ENCODE measurements at places on chromosomes 5 and 9. TPM values are rescaled to one million over a fixed set of nuclear protein-coding genes. Genes with fewer than 3 reads are reported as not detected.

Gene OGN
- total RNA-seq = 8.1 TPM

DNA sequence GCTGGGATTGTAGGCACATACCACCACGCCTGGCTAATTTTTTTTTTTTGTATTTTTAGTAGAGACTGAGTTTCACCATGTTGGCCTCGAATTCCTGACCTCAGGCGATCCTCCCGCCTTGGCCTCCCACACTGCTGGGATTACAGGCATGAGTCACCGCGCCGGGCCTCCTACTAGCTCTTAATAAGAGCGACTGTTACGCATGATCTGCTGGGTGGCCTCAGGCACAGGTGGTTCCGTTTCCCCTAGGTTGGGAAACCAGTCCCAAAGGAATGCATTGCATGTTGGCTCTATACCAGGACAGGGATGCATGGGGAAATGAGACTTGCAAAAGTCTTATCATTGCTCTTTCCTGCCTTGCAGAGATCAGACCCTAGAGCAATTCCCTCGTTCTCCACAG lies 184.7 kb upstream of the PPP1R26 start:
- no peak for DNase-seq

GRCh38 chr9:3840311-3840710 lies 314.5 kb upstream of the RFX3 start:
- no peak for DNase-seq

Gene GARIN3
- not detected for total RNA-seq

GRCh38 chr5:6494939-6495338 lies 46.3 kb downstream of the UBE2QL1 start:
- DNase-seq = no peak

DNA sequence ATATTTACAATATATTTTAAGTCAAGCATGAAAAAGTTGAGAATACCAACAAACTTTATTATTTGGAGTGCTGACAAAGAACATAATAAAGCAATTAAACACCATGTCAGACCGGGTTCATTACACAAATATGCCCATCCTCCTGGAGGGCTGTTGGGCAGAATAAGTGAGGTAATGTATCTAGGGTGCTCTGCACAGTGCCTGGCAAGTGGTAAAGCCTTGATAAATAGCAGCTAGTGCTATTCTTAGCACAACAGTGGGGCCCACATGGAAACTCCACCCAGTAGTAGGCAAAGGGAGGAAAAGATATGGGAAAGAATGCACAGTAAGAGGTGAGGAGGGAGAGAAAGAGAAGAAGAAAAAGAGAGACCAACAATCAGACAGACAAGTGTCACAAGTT lies 97.7 kb downstream of the SLC1A3 start:
- DNase-seq = no peak

Gene FGF10
- 0.59 TPM for total RNA-seq

Gene DBH
- total RNA-seq = not detected

Gene GRIA1
- total RNA-seq = 0.15 TPM

Gene PIK3R1
- 119 TPM for total RNA-seq

Gene GADD45G
- 54.0 TPM for total RNA-seq

- no peak for DNase-seq
Measured at GRCh38 chr9:120974181-120974580, 47.6 kb upstream of the TRAF1 start.

DNA sequence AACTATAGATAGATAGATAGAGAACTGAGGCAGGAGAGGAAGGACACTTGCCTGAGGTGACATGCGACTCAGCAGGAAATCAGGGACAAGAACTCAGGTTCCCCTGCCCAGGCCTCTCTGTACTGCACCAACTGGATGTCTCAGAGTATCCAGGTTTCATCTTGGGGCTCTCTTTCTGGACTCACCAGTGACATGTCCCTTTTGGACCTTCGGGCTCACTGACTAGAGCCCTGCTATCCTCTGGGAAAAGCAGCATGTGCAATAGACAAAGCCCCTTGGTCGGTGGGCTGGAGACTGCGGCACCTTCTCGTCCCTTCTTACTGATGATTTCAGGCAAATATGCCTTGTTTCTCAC lies 104.5 kb downstream of the RGS3 start:
- no peak for DNase-seq

Gene INPP5E
- 12.1 TPM for total RNA-seq

DNA sequence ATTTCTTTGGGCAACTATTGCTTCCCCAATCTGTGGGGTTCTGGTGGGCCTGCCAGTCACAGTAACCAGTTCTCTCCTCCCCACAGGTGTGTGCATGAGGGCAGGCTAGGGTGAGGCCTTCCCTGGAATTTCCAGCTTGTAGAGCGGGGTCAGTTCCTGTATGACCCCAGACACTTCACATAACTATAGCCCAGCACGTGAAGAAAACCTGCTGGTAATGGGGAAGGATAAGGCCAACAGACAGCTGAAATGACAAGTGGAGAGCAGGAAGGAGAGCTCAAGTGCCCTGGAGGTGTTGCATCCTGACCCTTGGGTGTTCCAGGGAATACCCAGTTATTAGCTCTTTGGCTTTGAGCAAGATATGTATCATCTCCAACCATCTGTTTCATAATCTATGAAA lies 142.2 kb downstream of the CDC42SE2 start:
- no peak for DNase-seq

GRCh38 chr9:122506964-122507363 lies 3.6 kb upstream of the OR1J2 start:
- no peak for DNase-seq

Gene RGS3
- total RNA-seq = 115 TPM

DNA sequence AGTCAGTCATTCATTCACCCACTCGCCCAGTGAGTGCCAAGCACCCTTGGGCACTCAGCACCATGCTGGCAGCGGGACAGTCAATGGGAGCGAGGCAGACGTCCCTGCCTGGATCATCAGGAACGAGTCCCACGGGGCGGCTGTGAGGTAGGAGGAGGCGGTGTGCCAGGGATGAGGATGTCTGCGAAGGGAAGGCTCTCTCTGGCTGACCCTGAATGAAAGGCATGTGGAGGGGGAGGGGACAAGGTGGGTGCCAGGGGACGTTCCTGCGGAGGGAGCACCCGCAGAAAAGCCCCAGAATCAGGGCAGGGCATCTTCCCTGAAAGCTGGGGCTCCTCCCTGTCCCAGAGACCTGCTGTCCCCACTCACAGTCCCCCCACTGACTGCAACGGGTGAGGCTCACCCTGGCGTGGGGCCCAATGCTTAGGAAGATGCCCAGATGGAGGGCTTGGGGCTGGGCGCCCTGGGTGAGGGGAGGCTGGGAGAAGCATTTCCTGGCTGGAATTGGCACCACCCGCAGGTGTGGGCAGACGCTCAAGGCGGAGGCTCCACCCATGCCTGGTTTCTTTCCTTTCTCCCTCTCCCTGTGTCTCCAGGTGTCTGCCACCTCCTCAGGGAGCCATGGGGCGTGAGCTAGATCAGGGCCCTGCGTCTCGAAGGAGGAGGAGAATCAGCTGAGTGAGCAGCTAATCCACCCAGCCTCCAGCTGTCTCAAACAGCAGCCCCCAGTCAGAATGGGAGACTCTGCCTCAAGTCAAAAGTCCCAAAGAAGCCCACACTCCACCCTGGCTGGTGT lies 179.0 kb upstream of the PPP1R26 start:
- no peak for DNase-seq

GRCh38 chr9:33140401-33141360 lies 26.5 kb downstream of the B4GALT1 start:
- DNase-seq = no peak

Gene AKNA
- 5.1 TPM for total RNA-seq

GRCh38 chr9:30796764-30797163 lies 1587.7 kb upstream of the ACO1 start:
- no peak for DNase-seq

- DNase-seq = no peak
Measured at GRCh38 chr5:27494887-27495286, 456.5 kb upstream of the CDH9 start.

- no peak for DNase-seq
Measured at GRCh38 chr5:130425424-130425823, 521.2 kb downstream of the CHSY3 start.

- DNase-seq = no peak
Measured at GRCh38 chr5:142032747-142033631, 20.2 kb upstream of the GNPDA1 start.

DNA sequence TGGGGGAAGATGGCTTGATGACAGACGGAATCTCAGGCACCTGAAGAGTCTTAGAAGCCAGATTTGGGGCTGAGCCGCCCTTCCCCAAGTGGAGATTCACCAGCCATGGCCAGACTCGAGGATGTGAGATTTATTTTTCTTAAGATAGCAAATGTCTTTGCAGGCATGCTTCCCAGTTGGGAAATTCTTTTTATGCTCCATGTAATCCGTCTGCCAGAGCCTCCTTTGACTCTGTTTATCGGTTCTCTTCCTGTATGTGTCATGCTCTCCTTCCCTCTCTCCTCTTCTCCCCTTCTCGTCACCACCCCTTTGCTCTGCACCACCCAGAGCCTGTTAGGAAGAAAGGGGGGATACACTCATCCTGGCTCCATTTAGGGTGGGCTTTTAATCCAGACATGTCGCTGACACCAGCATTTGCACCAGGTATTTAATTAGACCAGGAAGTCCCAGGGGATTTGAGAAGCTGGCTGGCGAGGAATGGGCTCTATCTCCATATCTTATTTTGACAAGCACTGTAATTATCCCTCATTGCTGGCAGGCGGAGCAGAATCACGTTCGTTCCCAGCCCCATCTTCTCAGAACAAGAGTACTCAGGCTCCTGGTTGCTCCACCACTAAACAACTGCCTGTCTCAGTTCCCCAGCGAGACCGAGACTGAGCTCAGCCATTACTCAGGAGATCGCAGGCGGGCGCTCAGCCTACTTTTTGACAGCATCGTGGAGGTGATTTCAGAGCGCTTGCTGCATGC lies 50.9 kb downstream of the KCNIP1 start:
- peak; percentile 51 for DNase-seq

DNA sequence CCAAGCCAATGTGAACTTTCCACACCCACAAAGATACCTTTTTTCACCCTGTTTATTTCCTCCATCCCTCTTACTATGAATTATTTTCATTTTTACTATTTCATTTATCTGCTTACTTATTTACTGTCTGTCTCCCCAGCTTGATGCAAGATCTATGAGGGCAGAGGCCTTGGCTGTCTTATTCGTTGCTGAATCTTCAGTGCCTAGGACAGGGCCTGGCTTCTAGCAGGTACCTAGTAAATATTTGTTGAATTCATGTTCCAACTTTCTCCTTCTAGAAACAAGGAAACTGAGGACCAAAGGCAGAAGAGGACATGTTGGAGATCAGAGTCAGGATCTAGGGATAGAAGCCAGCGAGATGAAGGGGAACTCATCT lies 543 bp upstream of the DNM1 start:
- DNase-seq = no peak

Gene CCDC180
- 2.8 TPM for total RNA-seq

DNA sequence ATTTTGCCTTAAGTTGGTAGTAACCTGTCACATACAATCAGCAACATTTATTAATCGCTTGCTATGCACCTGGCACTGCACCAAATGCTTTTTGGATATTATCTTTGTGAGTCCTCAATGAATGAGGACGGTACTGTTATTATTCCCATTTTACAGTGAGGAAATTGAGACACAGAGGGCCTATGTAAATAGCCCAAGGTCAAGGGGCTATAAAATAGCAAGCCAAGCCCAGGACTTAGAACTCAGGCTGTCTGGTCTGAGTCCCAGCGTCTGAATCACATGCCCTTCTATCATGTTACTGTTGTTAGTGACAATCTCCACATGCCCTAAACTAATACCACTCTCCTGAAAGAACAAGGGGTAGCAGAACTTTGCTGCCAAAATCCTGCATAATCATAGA lies 60.0 kb downstream of the ERAP1 start:
- DNase-seq = peak; percentile 30

DNA sequence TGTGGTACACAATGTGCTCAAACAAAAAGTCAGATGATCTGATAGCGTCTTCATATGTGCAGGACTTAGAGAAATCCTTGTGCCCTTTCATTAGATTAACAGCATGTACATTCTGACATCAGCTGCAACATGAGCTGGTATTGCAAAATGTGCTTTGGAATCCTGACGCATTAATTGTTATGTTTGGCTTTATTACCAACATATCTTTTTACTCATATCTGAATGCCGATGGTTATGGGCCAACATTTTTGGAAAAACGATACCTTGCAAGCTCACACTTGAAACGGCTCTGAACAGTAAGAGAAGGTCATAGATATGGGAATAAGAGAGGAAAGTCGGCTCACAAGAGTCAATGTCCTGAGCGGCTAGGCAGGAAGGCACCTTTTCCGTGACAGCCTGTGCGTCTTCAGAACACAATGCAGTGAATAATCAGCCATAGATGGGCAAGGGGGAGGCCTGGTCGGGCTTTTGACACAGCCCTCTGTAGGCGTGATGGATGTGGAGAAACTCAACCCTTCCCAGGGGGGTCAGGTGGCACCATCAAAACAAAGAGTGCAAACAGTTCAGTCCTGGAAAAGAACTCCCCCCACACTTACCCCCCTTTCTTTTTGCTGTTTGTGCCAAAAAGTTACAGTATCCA lies 36.4 kb upstream of the GAS1 start:
- DNase-seq = peak; percentile 37

Gene HAVCR2
- 2.8 TPM for total RNA-seq

DNA sequence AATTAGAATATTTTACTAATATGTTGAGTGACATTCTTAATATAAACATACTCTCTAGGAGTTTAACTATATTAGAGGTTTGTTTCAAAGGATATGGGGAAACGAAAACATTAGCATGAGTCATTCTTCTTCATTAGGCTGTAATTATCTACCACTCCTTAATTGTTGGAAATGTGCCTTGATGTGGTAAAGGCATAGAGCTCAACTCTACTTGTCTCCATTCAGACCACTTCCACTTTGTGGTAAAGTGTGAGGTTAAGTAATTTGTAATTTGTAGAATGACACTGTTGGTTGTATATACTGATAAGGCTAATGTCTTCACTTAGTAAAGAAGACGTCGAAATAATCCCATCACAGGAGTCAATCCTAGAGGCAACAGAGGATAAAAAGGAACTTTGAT lies 58.1 kb downstream of the HAPLN1 start:
- DNase-seq = no peak

Gene FOXD1
- not detected for total RNA-seq

DNA sequence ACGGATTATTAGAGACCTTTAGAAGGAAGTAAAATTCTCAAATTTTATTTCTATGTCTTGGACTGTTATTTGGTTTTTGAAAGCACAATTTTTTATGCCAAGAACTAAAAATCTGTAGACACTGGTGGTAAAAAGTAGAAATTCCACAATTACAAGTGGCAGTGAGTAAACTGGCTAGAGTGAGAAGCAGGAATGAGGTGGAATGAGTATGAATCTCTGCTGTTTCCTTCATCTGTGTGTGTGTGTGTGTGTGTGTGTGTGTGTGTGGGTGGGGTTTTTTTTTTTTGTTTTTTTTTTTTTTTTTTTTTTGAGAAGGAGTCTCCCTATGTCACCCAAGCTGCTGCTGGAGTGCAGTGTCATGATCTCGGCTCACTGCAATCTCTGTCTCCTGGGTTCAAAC lies 94.2 kb downstream of the TLE4 start:
- DNase-seq = no peak

Measured in left ventricle myocardium superior (tissue), 1 donor.